Gastroesophageal sphincter (tissue), 4 donors: ENCODE measurements at places on chromosomes 11 and 22.

DNA sequence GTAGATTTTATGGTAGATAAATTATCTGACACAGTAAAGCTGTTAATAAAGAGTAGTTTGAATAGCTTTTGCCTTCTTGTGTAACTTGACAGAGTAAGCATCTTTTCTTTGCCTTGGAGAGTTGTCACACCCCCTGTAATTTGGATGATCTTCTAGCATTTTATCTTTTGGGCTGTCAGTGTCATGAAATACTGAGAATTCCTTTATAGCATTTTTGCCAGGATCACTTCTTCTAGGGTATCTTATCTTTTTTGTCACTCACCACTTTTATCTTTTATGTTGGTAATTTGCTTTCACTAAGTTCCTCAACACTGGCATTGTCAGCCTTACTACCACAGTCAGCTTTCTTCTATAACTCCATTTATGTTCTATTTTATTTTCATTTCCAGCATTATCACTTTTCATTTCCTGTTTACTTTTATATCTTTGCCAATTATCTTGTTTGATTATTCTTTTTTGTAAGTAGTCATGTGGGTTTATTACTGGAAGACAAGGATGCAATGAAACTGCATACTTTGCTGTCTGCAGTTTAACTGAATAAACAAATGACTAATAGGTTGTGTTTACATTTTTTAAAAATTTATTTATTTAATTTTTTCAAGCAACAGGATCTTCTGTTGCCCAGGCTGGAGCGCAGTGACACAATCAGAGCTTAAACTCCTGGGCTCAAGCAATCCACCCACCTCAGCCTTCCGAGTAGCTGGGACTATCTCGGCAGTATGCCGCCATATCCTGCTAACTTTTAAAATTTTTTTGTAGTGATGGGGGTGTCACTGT lies 28.1 kb upstream of the ACAT1 start:
- ATAC-seq: no peak
- H3K4me1 ChIP-seq: no peaks in the 10 kb centered on the region
- no peaks in the 10 kb centered on the region for H3K27me3 ChIP-seq
- H3K36me3 ChIP-seq: peaks cover 84% of the 10 kb centered on the region
- no peak overlapping the region for H3K4me3 ChIP-seq
- no peak overlapping the region for H3K27ac ChIP-seq

DNA sequence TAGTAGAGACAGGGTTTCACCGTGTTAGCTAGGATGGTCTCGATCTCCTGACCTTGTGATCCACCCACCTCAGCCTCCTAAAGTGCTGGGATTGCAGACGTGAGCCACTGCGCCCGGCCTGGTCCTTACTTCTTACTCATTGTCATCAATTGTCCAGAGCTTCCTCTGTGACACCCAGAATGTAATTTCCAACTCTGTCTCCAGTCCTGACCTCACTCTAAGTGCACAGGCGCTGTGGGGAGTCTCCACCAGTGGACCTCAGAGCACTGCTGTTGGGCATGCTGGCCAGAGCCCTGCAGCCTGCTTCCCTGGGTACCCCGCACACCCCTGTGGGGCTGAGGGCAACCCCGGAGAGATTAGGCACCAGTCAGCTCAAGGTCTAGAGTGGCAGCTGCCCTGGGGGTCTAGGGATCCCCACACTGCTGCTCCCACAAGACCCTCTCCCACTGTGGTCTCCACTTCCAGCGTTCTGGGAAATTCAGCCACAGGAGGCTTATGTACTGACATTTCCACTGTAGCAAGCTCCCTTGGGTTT lies 1140.3 kb downstream of the TBC1D22A start:
- H3K27ac ChIP-seq: no peak overlapping the region
- no peaks in the 10 kb centered on the region for H3K4me1 ChIP-seq
- no peaks in the 10 kb centered on the region for H3K36me3 ChIP-seq
- peaks cover 8% of the 10 kb centered on the region for H3K27me3 ChIP-seq
- no peak for ATAC-seq

GRCh38 chr11:46616551-46617133 lies 385 bp downstream of the HARBI1 start:
- H3K27ac ChIP-seq: peak overlapping the region; percentile 96
- peaks cover 14% of the 10 kb centered on the region for H3K4me1 ChIP-seq
- no peak for ATAC-seq
- H3K4me3 ChIP-seq: peak overlapping the region; percentile 79

- H3K4me3 ChIP-seq: no peak overlapping the region
- H3K27ac ChIP-seq: no peak overlapping the region
- H3K4me1 ChIP-seq: no peaks in the 10 kb centered on the region
Observed at GRCh38 chr11:87031433-87032170, 6.1 kb upstream of the TMEM135 start.

DNA sequence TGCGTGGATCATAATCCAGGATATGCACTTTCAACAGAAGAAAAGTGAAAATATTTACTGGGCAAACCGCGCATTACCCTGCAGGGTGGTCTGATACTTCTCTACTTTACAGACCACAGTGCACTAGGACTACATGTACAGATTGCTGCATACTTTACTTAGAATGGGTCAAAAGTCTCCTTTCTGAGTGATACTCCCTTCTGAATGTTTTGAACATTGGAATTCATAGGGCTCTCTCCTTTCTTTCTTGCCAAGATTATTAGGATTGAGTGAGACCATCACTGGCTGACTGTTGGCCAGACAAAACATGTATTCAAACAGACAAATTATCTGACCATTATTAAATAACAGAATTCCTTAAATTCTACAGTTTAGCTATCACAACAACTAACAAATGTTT lies 6.6 kb upstream of the FIBIN start:
- H3K27me3 ChIP-seq: no peaks in the 10 kb centered on the region
- H3K4me1 ChIP-seq: no peaks in the 10 kb centered on the region
- no peak for ATAC-seq
- no peaks in the 10 kb centered on the region for H3K36me3 ChIP-seq
- no peak overlapping the region for H3K4me3 ChIP-seq
